Pancreas (tissue), 10 donors: ENCODE measurements at places on chromosomes 7 and 10. TPM values are rescaled to one million over a fixed set of nuclear protein-coding genes. Genes with fewer than 3 reads are reported as not detected.

CDH23 gene
- total RNA-seq = 18.7 TPM

C10orf53 gene
- total RNA-seq = not detected

PPP1R9A gene
- 32.4 TPM for total RNA-seq

EBF3 gene
- total RNA-seq = 0.95 TPM

TMEM236 gene
- 0.28 TPM for total RNA-seq

DNA sequence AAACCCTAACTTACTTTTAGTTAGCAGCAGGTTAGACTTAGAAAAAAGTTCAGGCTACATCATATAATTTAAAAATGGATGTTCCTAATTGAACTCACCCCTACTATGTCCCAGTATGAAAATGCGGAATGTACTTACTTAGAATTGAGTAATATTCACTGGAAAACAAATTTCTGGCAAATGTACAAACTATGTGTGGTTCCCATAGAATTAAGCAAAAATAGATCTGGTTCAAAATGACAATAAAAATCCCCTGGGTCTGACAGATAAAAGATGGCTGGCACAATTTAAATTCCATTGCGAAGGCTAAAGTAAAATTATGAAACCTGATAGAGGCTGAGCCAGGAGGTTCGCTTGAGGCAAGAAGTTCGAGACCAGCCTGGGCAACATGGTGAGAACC, 42.4 kb upstream of the PRKAR2B start:
- H3K27ac ChIP-seq = no peak overlapping the region
- no peaks in the 10 kb centered on the region for H3K27me3 ChIP-seq
- no peak for DNase-seq
- no peak overlapping the region for H3K4me3 ChIP-seq
- no peaks in the 10 kb centered on the region for H3K36me3 ChIP-seq

- DNase-seq = no peak
- H3K27me3 ChIP-seq = no peaks in the 10 kb centered on the region
- H3K36me3 ChIP-seq = no peaks in the 10 kb centered on the region
- no peak overlapping the region for H3K27ac ChIP-seq
These were observed 20.6 kb upstream of the VPS37D start for GRCh38 chr7:73646785-73647724.

ACTR3C gene
- 26.5 TPM for total RNA-seq

- H3K27ac ChIP-seq = no peak overlapping the region
- no peaks in the 10 kb centered on the region for H3K36me3 ChIP-seq
- H3K4me3 ChIP-seq = no peak overlapping the region
- H3K4me1 ChIP-seq = no peaks in the 10 kb centered on the region
- DNase-seq = no peak
These were observed 240.7 kb downstream of the ZMYND11 start for GRCh38 chr10:375815-376505.

TMEM243 gene
- 20.2 TPM for total RNA-seq

GRCh38 chr7:70527520-70528115, 604.3 kb upstream of the GALNT17 start:
- no peaks in the 10 kb centered on the region for H3K27me3 ChIP-seq
- H3K36me3 ChIP-seq = no peaks in the 10 kb centered on the region
- no peaks in the 10 kb centered on the region for H3K4me1 ChIP-seq
- no peak for DNase-seq

GRCh38 chr7:81473236-81473635, 296.6 kb downstream of the HGF start:
- no peak overlapping the region for H3K27ac ChIP-seq
- H3K4me3 ChIP-seq = no peak overlapping the region
- peaks cover 9% of the 10 kb centered on the region for H3K4me1 ChIP-seq
- H3K27me3 ChIP-seq = no peaks in the 10 kb centered on the region

DNA sequence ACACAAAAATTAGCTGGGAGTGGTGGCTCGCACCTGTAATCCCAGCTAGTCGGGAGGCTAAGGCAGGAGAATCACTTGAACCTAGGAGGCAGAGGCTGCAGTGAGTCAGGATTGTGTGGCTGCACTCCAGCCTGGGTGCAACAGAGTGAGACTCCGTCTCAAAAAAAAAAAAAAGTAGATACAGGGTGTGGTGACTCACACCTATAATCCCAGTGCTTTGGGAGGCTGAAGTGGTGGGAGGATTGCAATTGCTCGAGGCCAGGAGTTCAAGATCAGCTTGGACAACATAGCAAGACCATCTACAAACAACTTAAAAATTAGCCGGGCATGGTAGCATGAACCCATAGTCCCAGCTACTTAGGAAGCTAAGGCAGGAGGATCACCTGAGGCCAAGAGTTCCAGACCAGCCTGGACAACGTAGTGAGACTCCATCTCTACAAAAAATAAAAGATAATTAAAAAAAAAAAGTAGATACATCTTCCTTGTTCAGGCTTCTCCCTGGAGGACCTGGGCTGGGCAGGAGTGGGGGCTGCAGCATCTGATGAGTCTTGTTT, 2.0 kb downstream of the MOSPD3 start:
- DNase-seq = no peak
- peaks cover 5% of the 10 kb centered on the region for H3K4me1 ChIP-seq
- H3K27ac ChIP-seq = no peak overlapping the region
- no peaks in the 10 kb centered on the region for H3K27me3 ChIP-seq
- H3K4me3 ChIP-seq = no peak overlapping the region
- H3K36me3 ChIP-seq = no peaks in the 10 kb centered on the region

GRCh38 chr10:52346394-52347326, 32.6 kb downstream of the DKK1 start:
- DNase-seq = no peak
- no peaks in the 10 kb centered on the region for H3K27me3 ChIP-seq
- no peak overlapping the region for H3K4me3 ChIP-seq
- H3K27ac ChIP-seq = no peak overlapping the region
- H3K4me1 ChIP-seq = no peaks in the 10 kb centered on the region

SPDYE8 gene
- not detected for total RNA-seq

- DNase-seq = no peak
- no peak overlapping the region for H3K4me3 ChIP-seq
- H3K36me3 ChIP-seq = no peaks in the 10 kb centered on the region
These were observed 252.6 kb downstream of the DOCK4 start for GRCh38 chr7:111953611-111954010.

C7orf57 gene
- total RNA-seq = not detected

FKBP9 gene
- 82.4 TPM for total RNA-seq

- no peaks in the 10 kb centered on the region for H3K27me3 ChIP-seq
- H3K4me3 ChIP-seq = no peak overlapping the region
- no peaks in the 10 kb centered on the region for H3K36me3 ChIP-seq
- no peaks in the 10 kb centered on the region for H3K4me1 ChIP-seq
- no peak for DNase-seq
- no peak overlapping the region for H3K27ac ChIP-seq
These were observed 64.1 kb upstream of the MALRD1 start for GRCh38 chr10:18984531-18984930.

TRIL gene
- total RNA-seq = 0.64 TPM

GRCh38 chr7:45104844-45105587, 6.5 kb downstream of the TBRG4 start:
- no peaks in the 10 kb centered on the region for H3K4me1 ChIP-seq
- no peaks in the 10 kb centered on the region for H3K27me3 ChIP-seq
- no peak overlapping the region for H3K4me3 ChIP-seq
- DNase-seq = no peak
- H3K27ac ChIP-seq = no peak overlapping the region
- peaks cover 91% of the 10 kb centered on the region for H3K36me3 ChIP-seq

DNA sequence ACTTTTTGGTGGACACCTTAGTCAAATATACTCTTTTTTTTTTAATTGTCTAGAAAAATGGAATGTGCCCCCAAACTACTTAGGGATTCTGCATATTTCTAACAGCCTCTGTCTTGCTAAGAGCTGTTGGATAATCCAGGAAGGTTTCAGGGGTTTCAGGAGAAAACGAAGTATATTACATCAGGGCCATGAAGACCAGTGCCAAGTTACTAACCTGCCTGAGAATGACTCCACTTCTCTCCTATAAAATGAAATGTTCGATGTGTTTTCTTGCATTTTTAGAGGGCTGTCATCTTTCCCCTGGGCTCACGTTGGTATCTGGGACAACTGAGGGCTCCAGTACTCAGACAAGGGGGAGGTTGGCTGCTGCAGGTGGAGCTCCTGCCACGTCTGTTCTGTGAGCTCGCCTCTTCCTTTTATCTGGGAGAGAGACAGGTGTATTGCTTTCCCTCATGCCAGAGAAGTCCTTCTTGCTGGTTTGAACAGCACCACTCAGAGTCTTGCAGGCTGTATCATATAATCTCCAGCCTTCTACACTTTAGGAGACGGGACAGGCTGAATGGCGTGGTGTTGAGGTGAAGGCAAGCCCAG, 71.3 kb downstream of the CAMK1D start:
- H3K27me3 ChIP-seq = no peaks in the 10 kb centered on the region
- no peak for DNase-seq
- no peak overlapping the region for H3K4me3 ChIP-seq

- H3K36me3 ChIP-seq = no peaks in the 10 kb centered on the region
- no peak for DNase-seq
- H3K27ac ChIP-seq = no peak overlapping the region
- H3K4me1 ChIP-seq = no peaks in the 10 kb centered on the region
These were observed 73.5 kb downstream of the MKI67 start for GRCh38 chr10:128052696-128053095.

DNA sequence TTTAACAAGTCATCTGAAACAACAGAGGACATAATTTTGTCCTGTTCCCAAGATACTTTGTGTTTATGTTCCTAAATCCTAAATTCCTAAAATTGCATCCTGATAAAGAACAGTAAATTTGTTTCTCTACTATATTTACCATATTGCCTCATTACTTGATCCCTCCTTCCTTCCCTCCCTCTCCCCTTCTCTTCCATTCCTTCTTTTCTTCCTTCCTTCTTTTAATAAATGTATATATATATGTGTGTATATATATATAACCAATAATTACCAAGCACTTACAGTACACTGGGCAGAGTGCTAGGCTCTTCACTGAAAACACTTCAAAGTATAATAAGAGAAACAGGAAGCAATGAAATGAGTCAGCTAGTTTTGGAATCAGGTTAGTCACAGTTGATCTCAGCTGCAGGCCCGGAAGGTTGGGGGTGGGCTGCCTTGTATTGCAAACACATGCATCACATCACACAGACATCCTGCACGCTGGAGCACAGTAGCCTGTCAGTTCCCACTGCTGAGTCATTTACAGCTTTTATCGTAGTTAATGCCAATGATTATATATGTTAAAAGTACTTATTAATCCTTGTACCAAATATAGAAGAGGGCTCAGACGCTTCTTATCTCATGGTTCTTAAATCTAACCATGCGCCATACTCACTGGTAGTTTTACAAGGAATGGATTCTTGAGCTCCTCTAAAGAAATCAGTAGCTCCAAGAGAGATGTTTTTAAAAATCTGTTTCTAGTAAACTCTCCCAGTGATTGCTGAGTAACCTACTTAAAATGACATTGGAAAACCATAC, 551.7 kb downstream of the GRM8 start:
- no peak for DNase-seq
- no peaks in the 10 kb centered on the region for H3K27me3 ChIP-seq
- H3K4me1 ChIP-seq = no peaks in the 10 kb centered on the region
- no peak overlapping the region for H3K4me3 ChIP-seq
- no peaks in the 10 kb centered on the region for H3K36me3 ChIP-seq
- H3K27ac ChIP-seq = no peak overlapping the region

- no peaks in the 10 kb centered on the region for H3K36me3 ChIP-seq
- H3K27ac ChIP-seq = no peak overlapping the region
- H3K4me1 ChIP-seq = no peaks in the 10 kb centered on the region
- H3K27me3 ChIP-seq = no peaks in the 10 kb centered on the region
- DNase-seq = no peak
- no peak overlapping the region for H3K4me3 ChIP-seq
These were observed 43.8 kb downstream of the INSIG1 start for GRCh38 chr7:155341463-155341983.

- no peaks in the 10 kb centered on the region for H3K4me1 ChIP-seq
- H3K27me3 ChIP-seq = no peaks in the 10 kb centered on the region
- no peak for DNase-seq
These were observed 248.7 kb upstream of the TCF7L2 start for GRCh38 chr10:112701211-112701877.

PRR15 gene
- 1.9 TPM for total RNA-seq

- no peaks in the 10 kb centered on the region for H3K4me1 ChIP-seq
- H3K4me3 ChIP-seq = no peak overlapping the region
- no peaks in the 10 kb centered on the region for H3K27me3 ChIP-seq
- H3K36me3 ChIP-seq = no peaks in the 10 kb centered on the region
- H3K27ac ChIP-seq = no peak overlapping the region
These were observed 482.5 kb upstream of the AUTS2 start for GRCh38 chr7:69115788-69116187.

ZNF775 gene
- total RNA-seq = 3.9 TPM

DNA sequence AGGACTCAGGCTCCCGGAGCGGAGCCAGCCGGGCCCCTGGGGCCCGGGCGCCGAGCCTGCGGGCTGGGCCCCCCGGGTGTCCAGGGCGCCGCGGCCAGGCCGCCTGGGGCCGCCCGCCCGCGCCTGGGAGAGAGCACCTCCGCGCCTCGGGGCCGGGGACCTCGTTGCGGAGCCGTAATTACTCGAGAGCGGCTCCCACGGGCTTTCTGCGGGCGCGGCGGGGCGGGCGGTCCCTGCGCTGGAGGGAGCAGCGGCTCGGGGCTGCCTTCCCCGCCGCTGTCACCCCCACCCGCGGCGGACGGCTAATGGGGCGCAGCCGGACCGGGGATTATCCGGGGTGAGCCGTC, 1.5 kb downstream of the GNB2 start:
- H3K36me3 ChIP-seq = peaks cover 16% of the 10 kb centered on the region
- DNase-seq = no peak

GRCh38 chr10:646118-646524, 43.3 kb downstream of the DIP2C start:
- H3K4me1 ChIP-seq = peaks cover 6% of the 10 kb centered on the region
- no peak overlapping the region for H3K27ac ChIP-seq

- no peak for DNase-seq
- H3K36me3 ChIP-seq = no peaks in the 10 kb centered on the region
- no peak overlapping the region for H3K27ac ChIP-seq
- no peak overlapping the region for H3K4me3 ChIP-seq
- H3K4me1 ChIP-seq = no peaks in the 10 kb centered on the region
These were observed 229.3 kb upstream of the KLF14 start for GRCh38 chr7:130963339-130963738.

- no peak overlapping the region for H3K27ac ChIP-seq
- peaks cover 21% of the 10 kb centered on the region for H3K4me1 ChIP-seq
- H3K36me3 ChIP-seq = no peaks in the 10 kb centered on the region
- no peak for DNase-seq
- no peak overlapping the region for H3K4me3 ChIP-seq
These were observed 122.5 kb upstream of the SAMD8 start for GRCh38 chr10:74988832-74989561.

GRCh38 chr7:18708204-18708603, 212.7 kb downstream of the HDAC9 start:
- no peak overlapping the region for H3K27ac ChIP-seq
- no peaks in the 10 kb centered on the region for H3K36me3 ChIP-seq
- no peaks in the 10 kb centered on the region for H3K4me1 ChIP-seq
- DNase-seq = no peak
- no peaks in the 10 kb centered on the region for H3K27me3 ChIP-seq

DNA sequence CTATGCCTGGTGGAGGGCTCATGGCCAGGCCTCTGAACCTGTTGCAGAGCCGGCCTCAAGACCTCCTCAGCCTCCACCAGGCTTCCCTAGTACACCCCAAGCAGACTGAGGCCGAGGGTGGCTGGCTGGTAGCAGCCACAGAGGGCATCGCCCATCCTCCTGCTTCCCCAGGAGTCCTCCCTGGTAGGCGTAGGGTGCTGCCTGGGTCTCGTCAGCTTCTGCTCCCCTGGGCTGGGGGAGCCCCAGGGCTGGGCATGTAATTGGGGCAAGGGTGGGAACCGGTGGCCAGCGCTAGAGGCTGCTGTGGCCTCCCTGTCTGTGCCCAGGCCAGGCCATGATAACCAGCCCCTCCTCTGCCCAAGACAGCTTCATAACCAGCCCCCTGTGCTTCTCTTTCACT, 32.6 kb downstream of the TBATA start:
- no peak for DNase-seq
- H3K4me1 ChIP-seq = no peaks in the 10 kb centered on the region
- H3K27ac ChIP-seq = no peak overlapping the region
- no peak overlapping the region for H3K4me3 ChIP-seq
- no peaks in the 10 kb centered on the region for H3K36me3 ChIP-seq

RPEL1 gene
- total RNA-seq = not detected
